ENCODE measurements at places on chromosomes 16 and 17.

DNA sequence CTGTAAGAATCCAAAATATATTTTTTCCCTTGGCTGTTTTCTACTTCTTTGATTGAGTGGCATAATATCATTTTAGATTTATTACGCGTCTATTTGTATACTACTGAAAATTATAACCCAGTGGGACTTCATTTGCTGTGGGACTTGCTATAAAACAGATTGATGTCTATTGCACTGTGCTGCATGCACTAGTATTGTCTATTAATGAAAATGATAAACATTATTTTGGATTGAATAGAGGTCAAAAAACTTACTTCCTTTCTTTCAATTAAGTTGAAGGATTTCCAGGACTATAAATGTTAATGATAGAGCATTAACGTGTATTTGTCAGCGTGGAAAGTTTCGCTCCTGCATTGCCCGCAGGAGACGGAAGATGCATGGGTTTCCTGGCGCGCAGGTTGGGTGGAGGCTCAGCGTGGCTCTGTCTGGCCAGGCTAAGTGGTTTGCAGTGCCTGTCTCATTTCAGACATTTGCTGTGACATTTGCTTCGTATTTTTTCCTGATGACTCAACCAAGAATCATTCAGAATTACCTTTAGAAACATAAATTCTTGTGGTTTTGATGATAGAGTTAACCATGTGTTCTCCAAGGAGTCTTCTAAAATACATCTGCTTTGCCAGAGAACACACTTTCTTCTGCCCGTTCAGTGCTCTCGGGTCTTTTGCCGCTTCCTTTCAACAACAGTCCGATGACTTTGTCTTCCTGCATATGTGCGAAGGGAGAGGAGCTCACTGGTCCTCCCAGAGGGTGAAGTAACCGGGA is 216.7 kb downstream of the RPTOR start:
- no peak for DNase-seq

GRCh38 chr16:84937196-84938005 is 73.9 kb downstream of the ZDHHC7 start:
- no peak for DNase-seq

DNA sequence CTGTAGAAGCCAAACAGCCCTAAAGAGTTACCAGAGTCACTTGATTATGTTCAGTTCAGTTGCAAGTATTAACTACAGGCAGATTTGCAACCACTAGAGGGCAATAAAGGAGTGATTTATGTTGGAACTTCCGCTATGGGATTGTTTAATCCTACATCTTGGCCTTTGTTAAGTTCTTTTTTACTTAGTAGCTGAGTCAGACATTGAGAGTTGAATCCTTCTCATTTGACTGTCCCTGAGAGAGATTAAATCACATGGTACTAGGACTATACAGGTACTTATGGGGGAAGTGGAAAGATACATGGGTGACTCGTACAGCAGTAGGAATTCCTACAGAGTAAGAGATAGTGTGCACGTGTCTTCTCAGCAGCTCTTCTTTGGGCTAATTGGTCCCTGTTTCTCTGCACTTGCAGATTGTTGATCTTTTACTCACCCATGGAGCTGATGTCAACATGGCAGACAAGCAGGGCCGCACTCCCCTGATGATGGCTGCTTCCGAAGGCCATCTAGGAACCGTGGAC is 40.3 kb downstream of the CYB561 start:
- DNase-seq = peak; percentile 43

- no peak for DNase-seq
These were observed 131.0 kb downstream of the C16orf78 start for GRCh38 chr16:49504626-49505025.

DNA sequence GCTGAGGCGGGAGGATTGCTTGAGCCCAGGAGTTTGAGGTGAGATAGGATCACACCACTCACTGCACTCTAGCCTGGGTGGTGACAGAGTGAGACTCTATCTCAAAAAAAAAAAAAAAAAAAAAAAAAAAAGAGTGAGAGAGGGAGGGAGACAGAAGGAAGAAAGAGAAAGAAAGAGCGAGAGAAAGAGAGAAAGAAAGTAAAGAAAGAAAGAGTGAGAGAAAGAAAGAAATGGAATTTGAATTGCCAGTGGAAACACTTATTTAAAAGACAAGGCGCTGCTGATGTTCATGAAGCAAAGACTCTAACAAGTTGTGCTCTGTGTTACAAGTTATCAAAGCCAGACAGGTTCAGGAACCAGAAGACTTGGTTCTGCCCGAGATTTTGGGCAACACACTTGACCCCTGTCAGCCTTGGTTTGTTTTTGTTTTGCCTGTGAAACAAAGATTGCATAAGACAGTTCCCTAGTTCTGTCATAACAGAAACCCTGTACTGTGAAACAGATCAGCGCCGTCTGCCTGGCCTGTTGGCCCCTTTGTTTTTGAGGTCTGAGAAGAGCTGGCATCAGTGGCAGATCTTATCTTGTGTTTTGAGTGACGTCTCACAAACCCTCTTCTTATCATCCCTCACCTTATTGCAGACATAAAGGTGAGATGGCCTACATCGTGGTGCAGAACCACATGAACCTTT is 55.4 kb upstream of the ENDOV start:
- DNase-seq = no peak

DNA sequence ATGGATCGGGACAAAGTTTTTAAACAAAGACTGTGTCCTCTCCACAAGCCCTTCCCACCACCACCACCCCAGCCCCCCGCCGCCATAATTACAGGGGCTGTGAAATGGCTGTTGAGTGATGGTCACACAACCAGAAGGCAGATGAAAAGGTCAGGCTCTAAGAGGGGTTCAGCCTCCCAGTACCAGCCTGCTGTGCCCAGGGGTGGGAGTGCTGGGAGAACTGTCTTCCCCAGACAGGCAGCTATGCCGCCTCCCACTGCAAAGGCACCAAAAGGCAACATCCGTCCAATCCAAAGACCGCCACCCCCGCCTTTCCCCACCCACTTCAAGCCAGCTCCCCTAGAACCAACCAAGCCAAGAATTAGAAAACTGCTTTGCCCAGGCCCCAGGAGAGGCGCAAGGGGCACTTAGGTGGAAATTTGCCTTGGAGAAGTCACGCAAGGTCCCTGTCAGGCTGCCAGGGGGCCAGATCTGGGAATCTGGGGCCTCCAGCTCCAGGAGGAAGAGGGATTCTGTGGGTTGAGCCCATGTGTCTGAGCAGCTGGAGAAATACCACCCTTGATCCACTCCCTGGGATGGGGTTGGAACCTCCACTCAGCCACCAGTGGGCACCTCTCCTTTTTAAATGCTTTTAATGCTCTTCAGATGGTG is 14.4 kb downstream of the CARHSP1 start:
- DNase-seq = no peak

DNA sequence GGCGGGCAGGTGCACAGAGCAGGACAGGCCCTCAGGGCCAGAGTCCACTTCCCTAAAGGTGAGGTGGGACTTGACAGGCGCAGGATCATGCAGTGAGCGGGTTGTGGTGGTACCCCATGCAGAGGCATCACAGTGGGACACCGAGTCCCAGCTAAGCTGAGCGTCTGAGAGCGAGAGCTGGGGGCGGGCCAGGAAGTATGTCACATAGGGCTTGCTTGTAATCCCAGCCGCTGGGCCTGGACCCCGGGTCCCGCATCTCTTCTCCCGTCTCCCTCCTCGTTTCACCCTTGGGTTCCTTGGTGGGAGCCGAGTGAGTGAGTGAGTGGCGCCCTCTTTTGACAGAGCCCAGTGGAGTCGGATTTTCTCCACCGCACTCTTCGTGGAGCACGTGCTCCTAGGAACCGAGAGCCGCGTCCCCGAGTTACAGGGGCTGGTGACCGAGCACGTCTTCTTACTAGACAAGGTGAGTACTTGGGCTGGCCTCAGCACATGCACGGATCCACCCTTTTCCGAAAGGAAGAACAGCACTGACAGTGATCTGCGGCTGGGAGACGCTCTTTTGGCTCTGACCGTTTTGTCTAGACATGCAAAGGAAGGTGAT is 50.8 kb upstream of the ENDOV start:
- DNase-seq = no peak

GRCh38 chr17:37492167-37492566 is 2.5 kb downstream of the DUSP14 start:
- DNase-seq = no peak

GRCh38 chr17:39611401-39612112 is 3.8 kb upstream of the NEUROD2 start:
- DNase-seq = no peak

DNA sequence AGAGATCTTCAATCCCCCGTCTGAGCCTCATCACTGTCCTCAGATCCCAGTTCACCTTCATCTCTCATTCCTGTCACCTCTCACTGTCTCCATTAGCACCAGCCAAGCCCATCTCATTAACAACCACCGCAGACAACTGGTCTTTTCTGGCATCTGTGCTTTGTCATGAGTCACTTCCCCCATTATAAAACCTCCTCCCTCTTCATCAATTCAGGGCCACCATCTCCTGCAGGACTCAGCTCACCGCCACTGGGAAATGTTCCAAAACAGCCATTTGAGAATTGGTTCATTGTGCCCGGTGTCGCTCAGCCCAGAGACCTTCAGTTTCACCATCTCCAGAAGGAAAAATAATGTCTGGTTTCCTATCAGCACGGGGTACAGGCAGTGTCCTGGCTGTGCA is 56.9 kb upstream of the TEKT3 start:
- no peak for DNase-seq

- DNase-seq = no peak
These were observed at the start of gene ALOX12B for GRCh38 chr17:8087075-8087951. Gene ALOX12B (minus strand): TSS chr17:8087716. CDS start chr17:8087442, 274 bp downstream.

DNA sequence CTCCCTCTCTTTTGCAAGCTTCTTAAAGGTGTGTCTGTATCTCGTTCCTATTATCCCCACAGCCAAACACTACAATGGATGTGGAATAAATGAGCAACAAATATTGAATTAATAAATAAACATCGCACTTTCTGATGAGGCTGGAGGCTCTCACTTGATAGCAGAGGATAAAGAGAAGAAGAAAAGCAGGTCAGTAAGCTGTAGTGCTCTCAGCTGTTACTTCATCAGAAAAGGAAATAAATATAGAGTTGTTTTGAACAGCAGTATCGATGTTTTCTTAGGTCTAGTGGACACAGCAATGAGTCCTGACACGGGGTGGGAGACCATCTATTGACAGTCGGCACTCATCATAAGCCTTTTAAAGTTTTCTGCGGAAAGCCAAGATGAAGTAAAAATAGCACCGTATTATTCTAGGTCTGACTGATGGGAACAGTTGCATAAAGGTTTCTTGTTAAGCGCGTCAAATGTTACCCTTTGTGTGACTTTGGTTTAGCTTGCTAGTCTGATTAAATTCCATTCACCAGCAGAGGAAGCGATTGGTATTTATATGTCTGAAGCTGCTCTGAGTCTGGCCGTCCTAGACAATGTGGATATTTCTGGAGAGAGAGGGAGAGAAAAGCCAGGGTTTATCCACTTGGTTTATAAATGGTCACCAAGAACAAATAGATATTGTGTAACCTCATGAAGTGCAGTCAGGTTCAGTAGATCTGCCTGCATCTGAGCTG is 646.1 kb downstream of the CDH11 start:
- no peak for DNase-seq

GRCh38 chr16:73058221-73058615 is 10.3 kb upstream of the ZFHX3 start:
- DNase-seq = peak; percentile 76

- peak; percentile 74 for DNase-seq
These were observed 5.0 kb downstream of the CX3CL1 start for GRCh38 chr16:57377080-57377841.

- no peak for DNase-seq
These were observed 418.7 kb downstream of the GRIN2A start for GRCh38 chr16:9763505-9763904.

- no peak for DNase-seq
These were observed 97.4 kb downstream of the MARF1 start for GRCh38 chr16:15545544-15545943.

DNA sequence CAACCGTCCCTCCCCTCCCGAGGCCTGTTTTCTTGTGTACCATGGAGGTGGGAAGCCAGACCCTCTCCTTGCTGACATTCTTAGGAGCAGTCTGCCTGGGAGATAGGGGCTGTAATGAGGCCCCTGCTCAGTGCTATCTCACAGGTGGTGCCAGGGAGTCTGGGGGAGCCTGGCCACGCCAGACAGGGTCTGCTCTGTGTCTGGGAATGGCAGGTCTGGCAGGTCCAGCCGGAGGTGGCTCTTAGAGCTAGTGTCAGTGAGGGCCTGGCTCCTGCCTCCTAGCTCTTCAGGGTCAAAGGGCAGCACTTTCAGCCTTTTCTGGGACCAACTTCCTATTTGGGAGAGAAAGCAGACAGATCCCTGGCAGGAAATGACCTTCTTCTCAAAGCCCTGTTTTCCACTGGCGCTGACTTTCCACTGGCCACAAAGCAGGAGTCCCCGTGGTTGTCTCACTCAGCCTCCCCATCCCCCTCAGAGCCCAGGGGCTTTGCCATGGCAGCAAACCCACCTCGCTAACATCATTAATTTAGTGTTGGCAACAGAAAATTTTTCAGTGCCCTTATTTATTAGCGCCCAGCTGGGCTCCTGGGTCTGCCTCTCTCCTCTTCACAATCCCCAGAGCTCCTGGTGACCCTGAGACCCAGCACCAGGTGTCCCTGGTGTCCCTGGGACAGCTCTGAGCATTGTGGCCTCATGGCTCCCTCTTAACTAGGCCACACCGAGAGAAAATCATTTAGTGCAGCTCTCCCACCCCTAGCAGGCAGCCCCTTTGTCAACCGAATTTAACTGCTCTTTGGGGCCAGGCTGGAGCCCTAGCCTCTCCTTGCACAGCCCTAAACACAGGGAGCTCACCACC is 24.0 kb upstream of the DOK4 start:
- no peak for DNase-seq

DNA sequence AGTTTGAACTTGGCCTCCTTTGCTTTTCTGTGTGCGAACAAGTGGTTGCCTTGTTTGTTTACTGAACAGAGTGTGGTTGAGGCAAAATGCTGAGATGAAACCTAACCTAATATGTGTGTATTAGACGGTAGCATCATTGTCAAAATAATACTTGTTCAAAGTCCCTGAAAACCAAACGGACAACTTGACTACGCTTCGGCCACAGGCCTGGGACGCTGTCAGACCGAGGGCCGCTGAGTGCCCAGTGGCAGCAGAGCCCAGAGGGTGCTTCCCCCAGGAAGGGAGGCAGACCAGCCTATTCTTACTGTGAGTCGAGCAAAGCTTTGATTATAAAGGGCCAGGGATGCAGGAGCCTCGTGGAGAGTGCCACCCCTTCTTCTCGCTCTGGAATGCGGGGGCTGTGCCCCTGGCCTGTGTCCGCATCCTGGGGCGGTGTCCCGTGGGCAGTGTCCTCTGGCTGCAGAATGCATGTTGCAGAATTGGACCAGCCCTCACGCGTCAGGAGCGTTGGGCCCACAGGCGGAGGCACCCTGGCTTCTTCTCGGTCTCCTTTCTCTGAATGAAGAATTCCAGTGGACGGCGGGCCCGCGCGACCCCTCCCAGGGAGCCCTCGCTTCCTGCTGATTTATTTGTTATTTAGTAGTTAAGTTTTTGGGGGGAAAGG is 5.2 kb downstream of the ACSF3 start:
- DNase-seq = no peak

GRCh38 chr17:13583996-13584700 is 17.6 kb downstream of the HS3ST3A1 start:
- DNase-seq = no peak

DNA sequence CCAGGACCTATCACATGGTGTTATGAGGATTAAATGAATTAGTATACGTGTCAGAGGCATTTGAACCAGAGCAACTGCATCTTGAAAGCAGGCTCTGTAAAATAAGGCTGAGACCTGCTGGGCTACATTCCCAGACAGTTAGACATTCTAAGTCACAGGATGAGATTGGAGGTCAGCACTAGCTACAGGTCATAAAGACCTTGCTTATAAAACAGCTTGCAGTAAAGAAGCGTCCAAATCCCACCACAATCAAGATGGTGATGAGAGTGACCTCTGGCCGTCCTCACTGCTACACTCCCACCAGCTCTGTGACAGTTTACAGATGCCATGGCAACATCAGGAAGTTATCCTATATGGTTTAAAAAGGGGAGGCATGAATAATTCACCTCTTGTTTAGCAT is 71.8 kb downstream of the IRF8 start:
- DNase-seq = no peak
